ENCODE measurements at places on chromosomes 6 and 20.

- no peak for DNase-seq
Observed at GRCh38 chr6:149209871-149210775, 107.4 kb upstream of the TAB2 start.

GRCh38 chr6:106510090-106510970, 119.0 kb downstream of the RTN4IP1 start:
- peak; percentile 62 for DNase-seq

DNA sequence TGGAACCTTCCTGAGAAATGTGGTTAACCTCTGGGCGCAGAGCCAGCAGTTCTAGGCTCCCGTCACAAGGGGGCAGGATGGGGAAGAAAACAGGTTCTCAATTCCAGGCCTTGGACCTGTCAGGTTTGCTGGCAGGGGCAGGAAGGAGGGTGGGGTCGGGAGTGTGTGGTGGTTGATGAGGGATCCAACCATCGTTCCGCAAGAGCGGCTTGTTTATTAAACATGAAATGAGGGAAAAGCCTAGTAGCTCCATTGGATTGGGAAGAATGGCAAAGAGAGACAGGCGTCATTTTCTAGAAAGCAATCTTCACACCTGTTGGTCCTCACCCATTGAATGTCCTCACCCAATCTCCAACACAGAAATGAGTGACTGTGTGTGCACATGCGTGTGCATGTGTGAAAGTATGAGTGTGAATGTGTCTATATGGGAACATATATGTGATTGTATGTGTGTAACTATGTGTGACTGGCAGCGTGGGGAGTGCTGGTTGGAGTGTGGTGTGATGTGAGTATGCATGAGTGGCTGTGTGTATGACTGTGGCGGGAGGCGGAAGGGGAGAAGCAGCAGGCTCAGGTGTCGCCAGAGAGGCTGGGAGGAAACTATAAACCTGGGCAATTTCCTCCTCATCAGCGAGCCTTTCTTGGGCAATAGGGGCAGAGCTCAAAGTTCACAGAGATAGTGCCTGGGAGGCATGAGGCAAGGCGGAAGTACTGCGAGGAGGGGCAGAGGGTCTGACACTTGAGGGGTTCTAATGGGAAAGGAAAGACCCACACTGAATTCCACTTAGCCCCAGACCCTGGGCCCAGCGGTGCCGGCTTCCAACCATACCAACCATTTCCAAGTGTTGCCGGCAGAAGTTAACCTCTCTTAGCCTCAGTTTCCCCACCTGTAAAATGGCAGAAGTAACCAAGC, 29.6 kb downstream of the SRSF3 start:
- peak; percentile 84 for DNase-seq

DNA sequence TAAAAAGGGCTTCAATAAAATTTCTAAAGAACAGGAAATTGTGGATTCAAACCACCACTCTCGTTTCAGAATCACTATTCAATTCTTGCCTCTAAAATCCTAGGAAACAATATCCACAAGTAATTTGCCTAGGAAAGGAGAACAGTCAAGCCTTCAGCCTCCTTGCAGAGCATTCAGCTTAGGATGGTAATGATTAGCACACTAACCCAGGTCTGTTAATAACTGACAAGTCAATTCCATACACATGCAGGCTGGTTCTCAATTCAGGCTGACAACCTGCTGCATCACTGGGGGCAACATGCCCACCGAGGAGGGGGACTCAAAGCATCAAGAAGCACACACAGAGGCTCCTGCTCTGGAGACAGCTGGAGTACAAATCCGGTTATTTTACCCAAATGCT, 57.6 kb downstream of the GMDS start:
- no peak for DNase-seq

GRCh38 chr6:113425977-113426660, 431.0 kb upstream of the MARCKS start:
- DNase-seq, result no peak

DNA sequence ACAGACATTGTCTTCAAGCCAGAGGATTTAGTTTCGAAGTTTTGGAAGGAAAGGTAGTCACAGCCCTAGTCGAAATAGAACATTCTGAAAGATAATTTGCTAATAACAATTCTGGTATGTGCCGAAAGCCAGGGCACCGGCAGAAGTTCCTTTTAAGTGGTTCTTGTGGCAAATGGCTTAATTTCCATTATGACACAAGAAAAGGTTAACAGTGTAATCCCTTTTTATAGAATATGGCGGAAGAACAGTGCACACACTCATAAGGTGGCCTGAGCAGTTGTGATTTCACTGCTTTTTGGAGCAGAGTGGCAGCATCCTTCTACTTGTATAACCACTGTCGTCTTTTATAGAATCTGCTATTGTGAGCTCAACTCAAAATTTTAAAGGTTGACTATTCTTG, 152.4 kb downstream of the SASH1 start:
- DNase-seq, result no peak

GRCh38 chr6:44245912-44246662, 814 bp upstream of the HSP90AB1 start:
- DNase-seq, result peak; percentile 85
